ENCODE measurements at places on chromosomes 13 and 19.

- DNase-seq, result no peak
Measured at GRCh38 chr19:44869733-44870470, 21.2 kb upstream of the TOMM40 start.

- DNase-seq, result no peak
Measured at GRCh38 chr13:97425590-97425989, 8.4 kb upstream of the RAP2A start.

DNA sequence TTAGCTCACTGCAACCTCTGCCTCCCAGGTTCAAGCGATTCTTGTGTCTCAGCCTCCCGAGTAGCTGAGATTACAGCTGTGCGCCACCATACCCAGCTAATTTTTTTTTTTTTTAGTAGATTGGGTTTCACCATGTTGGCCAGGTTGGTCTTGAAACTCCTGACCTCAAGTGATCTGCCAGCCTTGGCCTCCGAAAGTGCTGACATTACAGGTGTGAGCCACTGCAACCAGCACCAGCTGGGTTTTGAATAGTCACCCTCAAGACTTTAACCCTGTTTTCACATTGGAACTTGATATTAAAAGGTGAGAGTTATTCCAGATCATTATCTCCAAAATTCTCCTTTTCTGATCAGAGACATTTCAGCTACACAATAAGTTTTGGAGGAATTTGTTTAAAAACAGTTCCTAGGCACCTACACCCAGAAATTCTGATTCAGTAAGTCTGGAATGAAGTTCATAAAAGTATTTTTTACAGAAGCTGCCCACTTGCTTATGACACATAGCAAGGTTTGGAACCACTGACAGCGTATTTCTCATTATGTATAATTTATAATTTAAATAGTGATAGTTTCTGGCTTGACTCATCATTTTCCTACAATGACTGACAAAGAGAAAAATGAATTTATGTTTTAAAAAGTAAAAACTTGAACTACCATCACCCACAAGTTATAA lies 417.3 kb downstream of the DIAPH3 start:
- no peak for DNase-seq

DNA sequence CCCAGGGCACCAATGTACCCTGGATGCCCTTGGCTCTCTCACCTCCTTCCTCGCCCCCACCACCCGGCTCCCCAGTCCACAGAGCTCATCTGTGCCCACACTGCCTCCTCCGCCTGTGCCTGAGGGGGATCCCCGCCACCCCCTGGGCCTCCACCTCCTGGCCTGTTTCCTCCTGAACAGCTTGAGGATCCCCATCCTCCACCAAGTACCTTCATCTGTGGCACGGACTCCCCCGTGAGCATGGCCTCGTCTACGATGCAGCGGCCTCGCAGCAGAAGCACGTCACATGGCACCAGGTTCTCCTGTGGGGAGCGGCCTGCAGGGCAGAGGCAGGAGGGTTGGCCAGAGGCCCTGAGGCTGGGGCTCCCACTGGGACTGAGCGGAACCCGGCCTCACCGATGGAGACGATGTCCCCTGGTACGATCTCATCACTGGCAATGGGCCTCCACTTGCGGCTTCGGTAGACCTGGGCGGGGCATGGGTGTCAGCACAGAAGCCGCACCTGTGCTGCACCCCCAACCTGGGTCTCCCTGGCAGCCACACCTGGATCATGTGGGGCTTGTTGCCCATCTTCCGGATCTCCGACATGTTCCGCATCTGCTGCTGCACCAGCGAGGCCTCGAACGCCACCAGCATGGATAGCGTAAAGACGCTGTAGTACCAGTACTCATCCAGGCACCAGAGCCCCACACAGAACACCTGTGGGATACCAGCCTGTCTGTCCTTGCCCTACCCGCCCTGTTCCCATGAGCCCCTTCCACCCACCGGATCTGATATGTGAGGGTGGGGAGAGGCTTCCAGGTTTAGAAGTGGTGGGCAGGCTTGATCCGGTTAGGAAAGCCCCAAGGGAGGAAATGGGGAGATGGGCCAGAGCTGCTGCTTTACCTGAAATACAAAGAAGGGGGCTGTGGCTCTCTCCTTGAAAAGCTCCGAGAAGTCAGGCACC lies 6.8 kb downstream of the ATP13A1 start:
- DNase-seq, result no peak

- DNase-seq, result peak; percentile 45
Measured at GRCh38 chr13:24228852-24229458, 68.4 kb downstream of the SPATA13 start.

GRCh38 chr19:49624967-49625910 lies 14.7 kb downstream of the RRAS start:
- DNase-seq, result no peak

- DNase-seq, result no peak
Measured at GRCh38 chr19:10808937-10809649, 26.9 kb downstream of the TMED1 start.

- DNase-seq, result no peak
Measured at GRCh38 chr19:56917529-56917928, 77.0 kb upstream of the PEG3 start.

DNA sequence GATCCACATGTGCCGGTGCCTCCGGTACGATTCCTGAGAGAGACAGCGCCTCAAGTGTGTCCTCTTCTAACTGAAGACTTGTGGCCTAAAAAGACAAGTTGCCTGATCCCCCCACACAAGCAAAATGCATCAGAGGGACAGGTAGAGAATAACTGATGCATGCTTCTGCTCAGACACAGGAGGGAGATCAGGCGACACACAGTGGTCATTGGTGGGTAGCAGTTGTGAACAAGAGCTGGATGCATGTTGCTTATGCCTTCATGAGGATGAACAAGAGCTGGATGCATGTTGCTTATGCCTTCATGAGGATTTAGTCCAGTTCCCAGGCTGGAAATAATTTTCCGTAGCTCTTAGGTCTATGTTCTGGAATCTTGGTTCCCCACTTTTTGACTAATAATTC lies 505.6 kb downstream of the MYO16 start:
- no peak for DNase-seq

DNA sequence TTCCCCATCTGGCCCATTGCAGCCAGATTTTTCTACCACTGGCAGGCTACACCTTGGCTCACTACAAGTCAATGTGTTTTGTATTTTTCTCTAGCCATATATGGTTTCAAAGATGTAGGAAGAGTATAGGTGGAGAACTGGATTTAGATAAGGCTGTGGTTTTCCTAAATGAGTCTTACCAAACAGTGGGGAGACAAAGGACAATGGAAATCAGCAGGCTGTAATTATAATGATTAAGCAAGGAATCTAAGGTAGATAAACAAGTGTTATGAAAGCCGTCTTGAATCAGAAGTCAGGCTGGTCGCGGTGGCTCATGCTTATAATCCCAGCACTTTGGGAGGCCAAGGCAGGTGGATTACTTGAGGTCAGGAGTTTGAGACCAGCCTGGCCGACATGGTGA lies 11.2 kb downstream of the IGFL1 start:
- DNase-seq, result no peak

GRCh38 chr19:8935460-8935859 lies 74.7 kb downstream of the MUC16 start:
- no peak for DNase-seq

GRCh38 chr13:76884186-76884906 lies 1.9 kb downstream of the KCTD12 start:
- DNase-seq, result no peak

GRCh38 chr13:110179116-110179856 lies 127.7 kb downstream of the COL4A1 start:
- DNase-seq, result no peak

DNA sequence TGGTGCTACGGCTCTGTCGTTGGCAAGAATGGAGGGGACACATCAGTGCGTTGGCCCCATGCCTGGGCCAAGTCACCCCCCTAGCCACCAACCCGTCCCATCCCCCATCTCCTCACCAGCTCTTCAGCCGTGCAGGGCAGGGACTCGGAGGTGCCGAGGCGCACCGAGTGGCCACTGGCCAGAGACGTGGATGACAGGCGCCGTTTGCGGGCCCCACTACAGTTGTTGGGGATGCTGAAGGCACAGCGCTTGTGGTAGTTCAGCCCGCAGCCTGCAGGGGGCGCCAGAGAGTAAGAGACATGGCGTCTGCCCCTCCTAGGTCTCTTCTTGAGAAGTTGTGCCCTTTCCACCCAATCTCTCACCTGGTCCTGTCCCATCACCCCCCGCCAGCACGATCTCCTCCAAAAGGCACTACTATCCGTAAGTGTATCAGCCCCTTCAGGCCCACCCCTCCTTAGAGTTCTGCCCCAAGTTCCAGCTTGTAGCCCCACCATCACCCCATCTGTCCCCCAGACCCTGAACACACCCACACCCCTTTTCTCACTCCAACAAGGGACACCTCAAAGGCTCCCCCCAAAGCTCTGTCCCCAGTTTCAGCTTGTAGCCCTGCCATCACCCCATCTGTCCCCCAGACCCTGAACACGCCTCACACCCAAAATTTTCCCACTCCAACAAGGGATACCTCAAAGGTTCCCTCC lies 12.4 kb downstream of the PRKD2 start:
- peak; percentile 24 for DNase-seq

- no peak for DNase-seq
Measured at GRCh38 chr13:26952551-26953143, 192.1 kb upstream of the GPR12 start.

DNA sequence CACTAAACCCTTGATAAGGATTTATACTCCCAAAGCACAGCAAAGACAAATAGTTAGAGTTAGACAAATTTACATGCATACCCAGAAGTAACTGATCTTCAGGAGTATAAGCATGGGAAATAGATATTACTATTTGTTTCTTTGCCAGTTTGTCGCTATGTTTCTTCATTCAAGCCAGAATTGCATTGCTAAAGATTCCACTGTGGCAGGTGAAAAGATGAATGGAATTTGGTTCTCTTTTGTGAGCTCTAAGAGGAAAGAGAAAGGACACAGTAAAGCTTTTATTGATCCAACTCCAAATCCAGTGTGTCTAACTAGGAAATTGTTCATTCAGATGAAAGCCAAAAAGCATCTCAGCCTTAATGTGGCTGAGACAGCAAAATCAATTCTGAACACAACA lies 292.3 kb upstream of the SPRY2 start:
- no peak for DNase-seq

DNA sequence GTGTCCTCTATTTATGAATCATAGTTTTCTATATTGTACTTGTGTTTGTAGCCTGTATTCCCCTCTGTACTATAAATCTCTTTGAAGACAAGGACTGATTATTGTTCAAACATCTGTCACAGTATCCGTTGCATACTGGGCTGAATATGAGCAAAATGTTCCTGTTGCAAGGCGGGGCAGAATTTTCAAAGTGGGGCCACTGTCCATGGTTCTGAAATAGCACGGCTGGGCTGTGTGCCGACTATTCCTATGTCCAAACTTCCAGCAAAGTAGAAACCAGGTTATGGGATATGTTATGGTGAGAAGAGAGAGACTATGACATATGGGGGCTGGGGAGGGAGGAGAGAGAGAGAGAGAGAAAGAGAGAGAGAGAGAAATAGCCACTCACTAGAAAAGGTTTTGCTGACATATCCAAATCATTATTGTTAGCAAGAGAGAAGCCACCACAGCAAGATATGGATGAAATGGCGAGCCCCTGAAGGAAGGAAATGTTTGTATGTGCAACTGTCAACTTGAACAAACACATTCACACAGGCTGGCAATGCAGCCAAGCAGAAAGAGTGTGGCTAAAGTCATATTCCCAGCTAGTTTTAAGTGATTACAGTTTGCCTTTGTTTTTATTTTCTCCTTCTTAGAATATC lies 107.0 kb upstream of the GPR12 start:
- peak; percentile 32 for DNase-seq

DNA sequence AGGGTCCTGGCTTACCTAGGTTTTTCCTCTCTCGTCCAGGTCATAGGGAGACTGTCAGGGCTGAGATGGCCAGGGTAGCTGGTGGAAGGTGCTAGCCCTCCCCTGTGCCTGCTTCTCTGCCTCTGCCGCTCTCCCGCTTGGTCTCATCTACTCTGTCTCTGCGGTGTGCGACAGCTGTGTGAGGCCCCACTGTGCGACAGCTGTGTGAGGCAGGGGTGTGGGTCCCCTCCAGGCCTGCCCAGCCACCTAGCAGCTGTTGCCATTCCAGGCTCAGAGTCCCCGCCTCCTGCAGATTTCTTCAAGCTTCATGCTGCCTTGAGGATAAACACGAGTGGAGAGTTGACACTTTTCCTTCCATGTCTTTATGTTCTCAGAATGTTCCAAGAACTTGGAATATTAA lies 53.0 kb downstream of the ARHGEF7 start:
- no peak for DNase-seq

DNA sequence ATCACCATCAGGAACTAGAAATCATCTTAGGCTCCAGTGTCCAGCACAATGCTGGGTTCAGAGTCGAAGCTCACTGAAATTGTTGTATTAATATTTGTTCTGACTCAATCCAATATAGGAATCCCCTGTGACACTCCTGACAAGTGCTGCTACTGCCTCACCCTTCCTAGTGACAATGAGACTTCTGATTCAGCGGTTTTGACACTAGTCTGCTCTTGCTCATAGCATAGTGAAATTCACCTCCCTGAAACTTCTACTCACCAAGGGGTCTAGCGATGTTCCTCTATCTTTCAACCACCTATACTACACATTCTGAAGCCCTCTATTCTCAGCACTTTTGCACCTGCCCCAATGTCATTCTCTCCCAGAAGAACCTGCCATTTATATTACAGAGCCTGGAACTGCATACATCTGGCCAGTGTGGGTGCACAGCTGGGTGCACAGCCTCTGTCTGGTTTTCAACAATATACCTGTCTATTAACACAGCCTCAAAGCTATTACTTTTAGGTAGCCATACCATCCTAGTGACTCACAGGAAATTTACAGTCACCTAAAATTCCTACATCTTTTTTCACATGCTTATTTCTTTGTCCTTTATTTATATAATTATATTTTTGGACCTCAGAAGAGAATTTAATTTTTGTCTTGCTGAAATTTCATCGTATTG lies 88.3 kb downstream of the DOCK9 start:
- no peak for DNase-seq

DNA sequence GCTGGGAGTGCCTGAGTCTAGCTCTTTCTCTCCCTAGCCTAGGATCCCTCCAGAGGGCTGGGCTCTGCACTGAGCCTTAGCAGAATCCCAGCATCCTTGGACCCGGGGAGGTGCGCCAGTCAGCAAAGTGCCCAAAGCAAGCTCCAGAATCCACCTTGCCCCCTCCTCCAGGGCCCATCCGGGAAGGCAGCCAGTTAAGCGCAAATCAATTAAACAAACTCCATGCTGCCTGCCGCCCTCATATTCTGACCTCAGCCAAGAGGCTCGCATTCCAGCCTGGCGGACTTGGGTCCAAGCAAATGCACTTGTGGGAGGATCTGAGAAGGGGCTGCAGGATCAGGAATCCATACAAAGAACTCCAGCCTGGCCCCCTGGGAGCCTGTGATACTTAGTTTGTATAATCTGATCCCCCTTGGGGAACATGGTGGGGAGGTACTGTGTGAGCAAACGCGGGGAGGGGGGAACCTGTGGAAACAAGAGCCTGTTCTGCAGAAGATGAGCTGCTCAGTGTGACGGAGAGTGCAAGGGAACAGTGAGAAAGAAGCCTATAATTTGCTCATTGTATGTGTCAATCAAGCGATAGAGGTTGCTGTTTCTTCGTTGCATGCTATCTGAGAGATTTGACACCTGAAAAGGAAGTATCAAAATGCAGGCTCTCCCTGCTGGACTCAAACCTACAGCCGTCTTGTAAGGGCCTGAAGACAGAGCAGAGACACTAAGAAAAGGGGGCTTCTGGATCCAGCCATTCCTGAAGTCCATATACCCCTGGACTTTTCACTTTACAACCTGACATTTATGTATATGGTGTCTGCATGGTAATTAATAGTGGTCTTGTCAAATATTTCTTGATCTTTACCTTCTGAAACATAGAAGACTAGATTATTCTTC lies 29.4 kb downstream of the ZNRF4 start:
- DNase-seq, result peak; percentile 37

Measured in NCI-H446 (cell line).